ENCODE measurements at places on chromosomes 5 and 9.
A peak's percentile ranks its signal among the peaks of the same experiment; 100 is the strongest.

GRCh38 chr5:112346411-112347044 lies 72.5 kb downstream of the EPB41L4A start:
- no peak for DNase-seq

- no peak for DNase-seq
Measured at GRCh38 chr9:110338143-110338542, 480 bp upstream of the TXNDC8 start.

- DNase-seq = peak; percentile 32
Measured at GRCh38 chr5:137072361-137073115, 426.6 kb downstream of the SPOCK1 start.

DNA sequence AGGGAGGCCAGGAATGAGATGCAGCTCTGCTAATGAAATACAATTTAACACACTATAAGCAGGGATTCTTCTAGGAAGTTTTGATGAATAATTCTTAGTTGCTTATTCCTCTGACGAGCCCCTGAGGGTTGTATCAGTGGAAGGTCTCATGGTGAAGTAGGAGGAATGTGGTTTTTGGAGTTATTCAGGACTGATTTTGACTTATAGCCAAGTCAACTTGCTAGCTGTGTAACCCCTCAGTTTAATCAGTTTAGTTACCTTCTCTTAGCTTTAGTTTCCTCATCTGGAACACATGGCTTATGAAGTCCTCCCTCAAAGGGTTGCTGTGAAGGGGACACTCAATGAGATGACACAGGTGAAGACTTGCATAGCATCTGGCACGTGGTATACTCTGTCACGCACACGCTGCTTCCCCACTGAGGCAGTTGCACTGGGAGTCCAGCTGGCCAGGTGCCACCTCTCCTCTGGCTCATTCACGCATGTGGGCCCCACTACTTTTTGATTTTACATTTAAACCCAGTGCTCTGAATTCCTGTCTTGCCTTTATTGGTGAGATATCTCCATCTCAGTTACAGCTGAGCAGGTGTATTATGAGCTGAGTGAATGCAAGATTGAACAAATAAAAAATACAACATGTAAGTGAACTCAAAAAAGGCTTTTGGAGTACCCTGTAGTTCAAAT lies 415.0 kb downstream of the ARHGEF28 start:
- DNase-seq = no peak

GRCh38 chr5:52502460-52502999 lies 285.2 kb upstream of the ITGA1 start:
- no peak for DNase-seq

- DNase-seq = no peak
Measured at GRCh38 chr9:129835860-129836223, 584 bp downstream of the USP20 start.

- peak; percentile 46 for DNase-seq
Measured at GRCh38 chr5:33788922-33789566, 102.7 kb downstream of the ADAMTS12 start.

- DNase-seq = no peak
Measured at GRCh38 chr5:57032151-57032551, 80.2 kb upstream of the MIER3 start.

DNA sequence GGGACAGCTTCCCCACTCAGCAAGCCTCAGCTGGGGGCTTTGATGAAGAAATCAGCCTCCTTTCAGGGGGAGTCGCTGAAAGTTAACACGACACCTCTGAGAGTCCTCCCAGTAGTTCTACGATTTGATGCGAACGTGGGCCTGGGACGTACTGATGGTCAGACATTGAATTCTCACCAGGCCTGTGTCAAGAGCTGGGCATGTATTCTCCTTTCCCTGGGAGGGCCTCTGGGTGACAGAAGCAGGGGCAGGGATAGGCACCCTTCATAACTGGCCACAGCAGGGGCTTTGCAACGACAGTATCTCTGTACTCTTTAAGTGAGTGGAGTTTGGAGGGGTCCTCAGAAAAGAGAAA lies 15.6 kb upstream of the COL5A1 start:
- DNase-seq = no peak

DNA sequence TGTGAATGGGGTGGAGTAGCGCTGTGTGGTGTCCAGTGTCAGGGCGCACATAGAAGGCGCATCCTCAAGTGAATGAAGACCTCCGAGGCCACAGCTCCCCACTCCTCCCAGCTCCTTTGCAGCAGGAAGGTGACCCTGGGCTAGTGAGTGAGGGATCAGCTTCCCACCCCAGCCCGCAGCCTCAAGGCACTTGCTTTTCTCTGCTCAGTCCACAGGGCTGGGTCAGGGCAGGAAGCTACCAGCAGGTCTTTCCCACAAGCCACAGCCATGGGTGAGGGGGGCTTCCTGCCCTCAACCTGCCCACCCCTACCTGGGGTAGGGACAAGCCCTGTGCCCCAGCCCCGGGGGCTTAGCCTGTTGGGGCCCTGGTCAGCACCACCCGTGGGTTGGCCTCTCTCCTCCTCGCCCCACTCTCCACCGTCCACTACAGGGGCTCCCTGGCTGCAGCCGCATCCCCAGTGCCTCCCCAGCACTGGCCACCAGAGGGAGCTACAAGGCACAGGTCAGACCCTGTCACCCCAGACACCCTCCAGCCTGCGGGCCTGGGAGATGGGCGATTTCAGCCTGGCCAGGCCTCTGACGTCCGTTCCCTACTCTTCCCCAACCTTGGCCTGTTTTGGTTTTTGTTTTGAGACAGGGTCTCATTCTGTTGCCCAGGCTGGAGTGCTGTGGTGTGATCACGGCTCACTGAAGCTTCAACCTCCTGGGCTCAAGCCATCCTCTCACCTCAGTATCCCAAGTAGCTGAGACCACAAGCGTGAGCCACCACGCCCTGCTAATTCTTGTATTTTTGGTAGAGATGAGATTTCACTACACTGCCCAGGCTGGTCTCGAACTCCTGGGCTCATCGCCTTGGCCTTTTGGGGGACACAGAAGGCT lies 1.3 kb upstream of the ABCA2 start:
- DNase-seq = no peak

- DNase-seq = no peak
Measured at GRCh38 chr5:31617867-31618266, 21.1 kb upstream of the PDZD2 start.

DNA sequence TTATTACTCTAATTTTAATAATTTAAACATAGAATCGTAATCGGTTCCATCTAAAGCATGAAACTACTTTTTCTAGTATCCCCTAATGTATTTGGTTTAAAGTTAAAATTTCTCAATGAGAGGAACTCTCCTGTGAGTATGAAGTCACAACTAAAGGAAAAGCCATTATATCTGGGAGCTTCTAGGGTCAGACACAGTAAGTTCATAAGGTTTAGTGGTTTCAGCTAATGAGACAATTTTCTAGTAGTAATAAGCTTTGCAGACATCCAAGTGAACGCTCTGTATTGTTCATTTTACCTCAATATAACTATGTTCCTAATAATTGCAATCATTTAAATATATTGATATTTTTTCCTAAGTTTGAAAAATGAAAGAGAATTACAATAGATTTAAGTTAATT lies 364.4 kb upstream of the CDH9 start:
- no peak for DNase-seq

- no peak for DNase-seq
Measured at GRCh38 chr9:97593960-97594359, 39.2 kb downstream of the TSTD2 start.

GRCh38 chr9:21465859-21466518 lies 16.1 kb downstream of the IFNE start:
- DNase-seq = peak; percentile 46

GRCh38 chr9:34408173-34408572 lies 31.5 kb upstream of the MYORG start:
- DNase-seq = no peak

GRCh38 chr9:129171993-129172751 lies 5.9 kb downstream of the IER5L start:
- DNase-seq = no peak
